ENCODE measurements at places on chromosomes 6 and 20.

DNA sequence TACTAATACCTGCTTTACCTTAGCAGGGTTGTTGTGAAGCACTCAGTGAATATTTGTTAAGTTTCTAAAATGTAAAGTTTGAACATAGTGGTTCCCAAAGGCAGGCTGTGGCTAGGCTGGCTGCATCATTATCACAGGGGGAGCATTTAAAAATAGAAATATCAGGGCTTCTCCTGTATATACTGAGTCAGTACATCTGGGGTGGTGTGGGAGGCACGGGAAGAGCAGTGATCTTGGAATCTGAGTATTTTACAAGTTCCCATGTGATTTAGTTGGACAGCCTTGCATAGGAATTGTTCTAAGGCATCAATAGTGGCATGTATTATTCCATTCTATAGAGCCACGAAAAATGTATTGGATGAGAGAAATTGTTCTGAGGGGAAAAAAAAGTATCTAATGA is 8.0 kb downstream of the CDC5L start:
- no peak for DNase-seq

DNA sequence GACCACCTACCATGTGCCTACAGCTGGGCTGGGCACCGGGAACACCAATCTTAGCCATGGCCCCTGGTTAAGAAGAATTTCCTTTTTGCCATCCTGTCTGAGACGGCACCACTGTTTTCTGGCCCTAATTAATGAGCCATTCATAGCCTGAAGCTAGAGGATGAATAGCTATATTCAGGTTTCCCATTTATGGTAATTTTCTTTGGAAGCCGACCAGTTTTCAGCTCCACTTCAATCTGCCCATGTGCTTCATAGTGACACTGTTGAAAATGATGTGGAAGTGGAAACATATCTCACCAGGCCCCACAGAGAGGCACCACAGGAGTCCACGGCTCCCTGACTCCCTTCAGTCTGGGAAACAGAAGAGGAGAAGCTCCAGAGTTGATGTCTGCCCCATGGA is 22.6 kb upstream of the ULBP3 start:
- no peak for DNase-seq

GRCh38 chr20:46740214-46740609 is 30.8 kb downstream of the SLC2A10 start:
- DNase-seq: no peak

DNA sequence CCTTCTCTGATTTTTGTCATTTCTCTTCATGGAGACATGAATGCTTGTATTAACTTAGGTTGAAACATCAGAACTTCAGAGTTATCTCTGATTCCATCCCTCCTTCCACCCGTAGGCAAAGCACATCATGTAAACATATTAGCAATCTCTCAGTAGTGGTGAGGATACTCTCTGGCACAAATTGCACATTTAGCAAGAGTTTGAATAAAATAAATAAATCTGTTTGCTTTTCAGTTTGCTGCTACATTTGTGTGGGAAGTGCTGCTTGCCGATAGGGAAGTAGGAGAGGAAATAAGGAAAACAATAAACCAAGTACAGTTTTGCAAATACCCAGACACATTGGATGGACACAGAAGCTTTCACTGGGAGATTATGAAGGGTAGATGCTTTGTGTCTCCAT is 359.0 kb downstream of the BCKDHB start:
- DNase-seq: no peak

GRCh38 chr6:110432285-110432900 is 17.0 kb upstream of the DDO start:
- no peak for DNase-seq

GRCh38 chr20:5095931-5096330 is 23.8 kb downstream of the PCNA start:
- no peak for DNase-seq

DNA sequence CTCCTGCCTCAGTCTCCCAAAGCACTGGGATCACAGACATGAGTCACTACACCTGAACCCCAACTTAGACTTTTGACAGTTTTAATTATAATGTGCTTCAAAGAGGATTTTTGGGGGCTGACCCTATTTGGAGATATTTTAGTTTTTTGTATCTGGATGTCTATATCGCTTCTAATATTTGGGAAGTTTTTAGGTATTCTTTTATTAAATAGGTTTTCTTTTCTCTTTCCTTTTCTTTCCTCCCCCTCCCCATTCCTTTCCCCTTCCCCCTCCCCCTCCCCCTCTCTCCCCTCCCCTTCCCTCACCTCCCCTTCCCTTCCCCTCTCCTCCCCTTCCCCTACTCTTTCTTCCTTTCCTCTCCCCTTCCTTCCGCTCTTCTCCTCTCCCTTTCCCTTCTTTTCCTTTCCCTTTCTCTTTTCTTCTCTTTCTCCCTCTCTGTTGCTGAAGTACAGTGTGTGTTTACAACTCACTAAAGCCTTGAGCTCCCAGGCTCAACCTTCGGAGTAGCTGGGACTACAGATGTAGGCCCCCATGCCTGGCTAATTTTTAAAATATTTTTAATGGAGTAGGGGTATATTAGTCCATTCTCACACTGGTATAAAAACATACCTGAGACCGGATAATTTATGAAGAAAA is 24.4 kb upstream of the NKX2-4 start:
- DNase-seq: no peak

- DNase-seq: no peak
Measured at GRCh38 chr6:46491628-46492547, 639 bp upstream of the RCAN2 start.

GRCh38 chr20:41119614-41120561 is 17.5 kb upstream of the PLCG1 start:
- no peak for DNase-seq
